Hepatocyte (in vitro differentiated cells): ENCODE measurements at places on chromosomes 11 and 22. TPM values are rescaled to one million over a fixed set of nuclear protein-coding genes. Genes with fewer than 3 reads are reported as not detected.

The USP2 gene
- polyA plus RNA-seq = 23.5 and 35.7 TPM in 2 replicates

The TRIM51 gene
- polyA plus RNA-seq = not detected in 2 replicates

The UBQLN3 gene
- not detected in 2 replicates for polyA plus RNA-seq

The NXPE4 gene
- polyA plus RNA-seq = 0.57 and 1.1 TPM in 2 replicates

The RAB30 gene
- polyA plus RNA-seq = 2.5 and 2.6 TPM in 2 replicates

The MPZL2 gene
- polyA plus RNA-seq = 38.4 and 48.0 TPM in 2 replicates

The CCDC87 gene
- 0.22 TPM in 1 of 2 replicates, not detected in the other for polyA plus RNA-seq

The BATF2 gene
- 2.6 TPM in 1 of 2 replicates, not detected in the other for polyA plus RNA-seq

The PEX26 gene
- polyA plus RNA-seq = 3.7 and 5.4 TPM in 2 replicates

The SCN4B gene
- 0.55 and 1.1 TPM in 2 replicates for polyA plus RNA-seq

The SLC25A18 gene
- 3.5 and 4.3 TPM in 2 replicates for polyA plus RNA-seq
